Prostate gland (tissue), 2 donors: ENCODE measurements at places on chromosomes 6 and 20. TPM values are rescaled to one million over a fixed set of nuclear protein-coding genes. Genes with fewer than 3 reads are reported as not detected.

CCN2 gene
- 73.1 TPM for total RNA-seq

ASCC3 gene
- 27.6 TPM for total RNA-seq

TMEM244 gene
- not detected for total RNA-seq

DPPA5 gene
- 4.1 TPM for total RNA-seq

PDCD2 gene
- total RNA-seq: 110 TPM

PPP1R10 gene
- 40.0 TPM for total RNA-seq

LPA gene
- 0.85 TPM for total RNA-seq

CCN6 gene
- total RNA-seq: 0.62 TPM

- no peaks in the 10 kb centered on the region for H3K36me3 ChIP-seq
- no peaks in the 10 kb centered on the region for H3K27me3 ChIP-seq
- H3K4me1 ChIP-seq: no peaks in the 10 kb centered on the region
- H3K27ac ChIP-seq: no peak overlapping the region
- no peak for DNase-seq
- H3K4me3 ChIP-seq: no peak overlapping the region
These were observed 86.8 kb downstream of the ARHGAP18 start for GRCh38 chr6:129623008-129623732.

DNA sequence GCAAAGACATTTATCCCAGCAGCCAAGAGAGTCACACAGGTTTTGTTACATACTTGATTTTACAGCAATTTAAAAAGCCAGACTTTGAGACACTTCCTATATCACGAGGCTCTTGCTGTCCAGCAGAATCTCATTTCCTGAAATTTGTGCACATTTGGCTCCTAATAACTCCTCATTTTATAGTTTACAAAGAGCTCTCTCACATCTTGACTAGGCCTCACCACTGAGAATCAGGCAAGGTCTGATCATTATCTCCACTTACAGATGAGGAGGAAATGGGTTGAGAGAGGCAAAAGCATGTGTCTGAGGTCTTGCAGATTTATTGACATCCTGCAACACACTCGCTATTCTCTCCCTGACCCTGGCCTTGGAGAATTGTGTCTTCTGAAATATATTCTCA, 426.8 kb downstream of the MAFB start:
- H3K27ac ChIP-seq: no peak overlapping the region
- H3K4me3 ChIP-seq: no peak overlapping the region
- H3K36me3 ChIP-seq: no peaks in the 10 kb centered on the region
- no peaks in the 10 kb centered on the region for H3K27me3 ChIP-seq
- no peaks in the 10 kb centered on the region for H3K4me1 ChIP-seq

DNA sequence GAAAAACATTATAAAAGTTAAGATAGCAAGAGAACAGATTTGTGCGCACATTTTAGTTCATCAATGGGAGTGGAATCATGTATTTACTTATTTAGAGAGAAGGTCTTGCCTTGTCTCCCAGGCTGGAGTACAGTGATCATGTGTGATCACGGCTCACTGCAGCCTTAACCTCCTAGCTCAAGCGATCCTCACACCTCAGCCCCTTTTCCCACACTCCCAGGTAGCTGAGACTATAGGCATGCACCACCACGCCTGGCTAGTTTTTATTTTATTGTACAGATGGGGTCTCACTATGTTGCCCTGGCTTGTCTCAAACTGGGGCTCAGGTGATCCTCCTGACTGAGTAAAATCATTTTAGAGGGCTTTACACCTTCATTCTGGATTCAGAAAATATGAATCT, 72.3 kb upstream of the ADGRF1 start:
- H3K4me1 ChIP-seq: no peaks in the 10 kb centered on the region
- H3K4me3 ChIP-seq: no peak overlapping the region
- DNase-seq: no peak
- H3K36me3 ChIP-seq: no peaks in the 10 kb centered on the region
- no peak overlapping the region for H3K27ac ChIP-seq
- H3K27me3 ChIP-seq: no peaks in the 10 kb centered on the region

DNA sequence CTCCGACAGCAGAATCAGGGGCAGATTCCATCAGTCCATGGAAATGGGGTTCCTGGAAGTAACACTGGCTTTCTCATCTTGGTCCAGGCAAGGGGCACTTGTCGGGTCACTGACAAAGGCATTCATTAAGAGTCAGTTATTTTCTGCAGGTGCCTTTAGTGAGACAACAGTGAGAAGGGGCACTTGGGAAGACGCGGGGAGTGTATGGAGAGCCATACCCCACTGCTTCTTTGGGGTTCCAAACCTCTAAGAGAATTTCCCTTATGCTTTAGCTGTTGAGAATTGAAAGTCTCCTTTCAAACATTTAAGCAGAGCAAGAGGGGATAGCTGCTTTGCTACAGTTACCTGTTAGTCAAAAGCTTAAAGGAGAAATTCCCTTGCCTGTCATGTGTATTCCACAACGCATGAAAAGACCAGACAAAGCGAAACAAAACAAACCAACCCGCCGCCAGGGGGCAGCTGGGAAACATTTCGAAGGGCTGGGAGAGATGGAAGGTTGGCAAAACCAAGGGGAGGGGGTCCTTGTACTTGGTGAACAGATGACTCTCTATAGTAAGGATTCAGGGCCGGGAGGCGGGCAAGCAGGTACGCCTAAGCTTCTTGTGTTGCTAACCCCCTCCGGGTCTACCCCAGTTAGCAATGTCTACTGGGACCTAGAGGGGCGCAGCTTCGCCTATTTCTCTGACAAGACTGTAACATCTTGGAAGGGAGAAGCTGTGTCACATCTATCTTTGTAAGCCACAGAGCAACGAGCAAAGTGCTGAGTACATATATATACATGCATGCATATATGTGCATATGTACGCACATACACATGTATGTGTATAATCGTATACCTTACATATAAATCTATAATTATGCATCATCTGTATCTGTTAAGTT, 474.9 kb upstream of the AGPAT4 start:
- H3K4me3 ChIP-seq: no peak overlapping the region
- no peaks in the 10 kb centered on the region for H3K4me1 ChIP-seq
- H3K36me3 ChIP-seq: no peaks in the 10 kb centered on the region
- DNase-seq: no peak
- no peaks in the 10 kb centered on the region for H3K27me3 ChIP-seq
- no peak overlapping the region for H3K27ac ChIP-seq

DNA sequence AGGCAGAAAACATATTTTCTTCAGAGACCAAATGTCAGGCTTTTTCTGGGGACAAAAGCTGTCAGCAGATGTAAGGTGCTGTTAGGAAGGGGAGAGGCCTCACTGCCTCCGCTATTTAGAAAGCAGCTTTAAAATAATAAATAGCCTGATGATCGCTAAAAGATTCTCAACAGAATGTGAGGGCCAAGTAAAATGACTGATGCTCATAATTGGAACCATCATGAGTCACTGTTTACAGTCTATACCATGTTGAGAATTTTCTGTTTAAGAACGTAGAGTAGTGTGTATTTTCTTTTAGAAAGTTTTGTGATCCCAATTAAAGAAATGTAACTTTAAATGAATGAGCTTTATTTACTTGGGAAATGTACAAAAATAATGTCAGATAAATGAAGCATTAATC, 220.0 kb downstream of the CLIC5 start:
- H3K36me3 ChIP-seq: no peaks in the 10 kb centered on the region
- H3K4me1 ChIP-seq: no peaks in the 10 kb centered on the region
- H3K4me3 ChIP-seq: no peak overlapping the region
- no peaks in the 10 kb centered on the region for H3K27me3 ChIP-seq
- H3K27ac ChIP-seq: no peak overlapping the region

GRCh38 chr20:555976-556385, 12.4 kb upstream of the CSNK2A1 start:
- no peak overlapping the region for H3K4me3 ChIP-seq
- no peaks in the 10 kb centered on the region for H3K27me3 ChIP-seq
- no peak overlapping the region for H3K27ac ChIP-seq
- no peaks in the 10 kb centered on the region for H3K36me3 ChIP-seq

DNA sequence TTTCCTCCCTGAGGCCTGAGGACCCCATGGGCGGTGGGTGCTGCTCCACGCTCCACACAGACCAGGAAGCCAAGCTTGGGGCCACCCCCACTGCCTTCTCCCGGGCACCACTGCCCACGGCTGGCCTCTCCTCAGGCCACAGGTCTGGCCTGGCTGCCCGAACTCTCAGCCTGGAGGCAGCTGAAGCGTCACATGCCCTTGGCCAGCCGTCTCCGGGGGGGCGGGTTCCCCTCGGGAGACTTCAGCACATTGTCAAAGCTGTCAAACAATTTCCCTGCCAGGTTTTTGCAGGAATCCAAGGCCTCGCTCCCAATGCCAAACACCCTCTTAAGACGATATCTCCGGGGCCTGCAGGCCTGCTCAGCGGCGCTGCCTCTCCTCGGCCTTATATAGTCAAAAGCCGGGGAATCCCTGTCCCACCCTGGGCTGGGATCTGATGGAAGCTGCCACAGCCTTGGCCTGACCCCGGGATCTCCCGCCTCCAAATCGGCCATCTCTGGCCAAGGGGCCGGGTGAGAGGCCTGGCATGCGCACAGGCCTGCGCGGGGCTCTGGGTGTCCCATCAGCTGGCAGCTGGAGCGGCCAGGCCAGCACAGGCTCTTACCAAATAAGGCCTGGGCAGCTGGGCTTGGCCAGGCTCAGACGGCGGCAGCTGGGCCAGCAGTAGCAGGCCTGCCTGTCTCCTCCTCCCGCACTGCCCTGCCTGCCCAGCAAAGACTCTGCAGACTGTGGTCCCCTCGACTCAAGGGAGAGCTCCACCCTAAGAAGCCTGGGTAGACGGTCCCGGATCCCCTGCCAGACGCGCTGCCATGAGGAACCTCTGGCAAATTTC, 49.7 kb downstream of the RBM38 start:
- H3K4me3 ChIP-seq: no peak overlapping the region
- H3K36me3 ChIP-seq: no peaks in the 10 kb centered on the region
- H3K27ac ChIP-seq: peak overlapping the region; percentile 85
- H3K27me3 ChIP-seq: no peaks in the 10 kb centered on the region

GRCh38 chr20:6770786-6771100, 3.3 kb downstream of the BMP2 start:
- H3K4me1 ChIP-seq: no peaks in the 10 kb centered on the region
- no peaks in the 10 kb centered on the region for H3K27me3 ChIP-seq
- H3K4me3 ChIP-seq: peak overlapping the region; percentile 29
- H3K27ac ChIP-seq: no peak overlapping the region

GRCh38 chr6:114055763-114056162, 84.8 kb upstream of the HDAC2 start:
- H3K27me3 ChIP-seq: no peaks in the 10 kb centered on the region
- H3K4me1 ChIP-seq: peaks cover 4% of the 10 kb centered on the region
- no peaks in the 10 kb centered on the region for H3K36me3 ChIP-seq
- no peak overlapping the region for H3K27ac ChIP-seq
- no peak for DNase-seq

DNA sequence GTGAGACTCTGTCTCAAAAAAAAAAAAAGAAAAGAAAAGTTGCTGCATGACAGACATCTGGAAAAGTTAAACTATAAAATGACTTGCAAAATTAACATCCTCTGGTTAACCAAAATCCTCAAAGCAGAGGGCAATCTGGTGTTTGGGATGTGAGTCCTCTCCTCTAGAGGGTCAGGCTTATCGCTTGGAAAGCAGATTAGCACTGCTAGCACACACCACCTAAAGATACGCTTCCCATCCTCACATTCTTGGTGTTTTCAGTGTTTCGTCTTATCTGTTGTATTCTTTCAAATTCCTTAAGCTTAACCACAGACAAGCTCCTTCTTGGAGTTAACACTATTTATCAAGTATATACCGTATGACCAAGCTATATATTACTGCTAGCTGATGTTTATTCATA, 198.0 kb downstream of the SOX4 start:
- no peaks in the 10 kb centered on the region for H3K4me1 ChIP-seq
- H3K36me3 ChIP-seq: no peaks in the 10 kb centered on the region
- no peak overlapping the region for H3K4me3 ChIP-seq

GRCh38 chr6:44311767-44312166, 1.4 kb downstream of the AARS2 start:
- H3K27me3 ChIP-seq: no peaks in the 10 kb centered on the region
- H3K4me1 ChIP-seq: peaks cover 5% of the 10 kb centered on the region
- H3K4me3 ChIP-seq: no peak overlapping the region

GRCh38 chr6:140537834-140538705, 1163.6 kb upstream of the CITED2 start:
- peak overlapping the region; percentile 29 for H3K27ac ChIP-seq
- H3K27me3 ChIP-seq: no peaks in the 10 kb centered on the region
- H3K4me3 ChIP-seq: no peak overlapping the region
- DNase-seq: peak; percentile 31
- no peaks in the 10 kb centered on the region for H3K4me1 ChIP-seq

DNA sequence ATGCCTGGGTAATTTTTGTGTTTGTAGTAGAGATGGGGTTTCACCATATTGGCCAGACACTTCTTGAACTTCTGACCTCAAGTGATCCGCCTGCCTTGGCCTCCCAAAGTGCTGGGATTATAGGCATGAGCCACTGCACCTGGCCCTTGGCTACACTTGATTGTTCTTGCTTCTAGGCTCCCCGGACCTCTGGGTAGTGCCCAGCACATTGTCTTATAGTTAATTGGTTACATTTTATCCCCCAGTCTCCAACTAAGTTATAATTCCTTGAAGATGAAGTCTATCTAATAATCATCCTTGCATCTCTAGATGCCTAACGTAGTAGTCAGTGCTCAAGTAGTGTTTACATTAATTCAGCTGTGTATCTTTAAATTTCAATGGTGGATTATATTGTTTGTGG, 11.8 kb downstream of the SMPDL3A start:
- no peaks in the 10 kb centered on the region for H3K27me3 ChIP-seq
- H3K27ac ChIP-seq: peak overlapping the region; percentile 28
- no peaks in the 10 kb centered on the region for H3K36me3 ChIP-seq
- no peak for DNase-seq

DNA sequence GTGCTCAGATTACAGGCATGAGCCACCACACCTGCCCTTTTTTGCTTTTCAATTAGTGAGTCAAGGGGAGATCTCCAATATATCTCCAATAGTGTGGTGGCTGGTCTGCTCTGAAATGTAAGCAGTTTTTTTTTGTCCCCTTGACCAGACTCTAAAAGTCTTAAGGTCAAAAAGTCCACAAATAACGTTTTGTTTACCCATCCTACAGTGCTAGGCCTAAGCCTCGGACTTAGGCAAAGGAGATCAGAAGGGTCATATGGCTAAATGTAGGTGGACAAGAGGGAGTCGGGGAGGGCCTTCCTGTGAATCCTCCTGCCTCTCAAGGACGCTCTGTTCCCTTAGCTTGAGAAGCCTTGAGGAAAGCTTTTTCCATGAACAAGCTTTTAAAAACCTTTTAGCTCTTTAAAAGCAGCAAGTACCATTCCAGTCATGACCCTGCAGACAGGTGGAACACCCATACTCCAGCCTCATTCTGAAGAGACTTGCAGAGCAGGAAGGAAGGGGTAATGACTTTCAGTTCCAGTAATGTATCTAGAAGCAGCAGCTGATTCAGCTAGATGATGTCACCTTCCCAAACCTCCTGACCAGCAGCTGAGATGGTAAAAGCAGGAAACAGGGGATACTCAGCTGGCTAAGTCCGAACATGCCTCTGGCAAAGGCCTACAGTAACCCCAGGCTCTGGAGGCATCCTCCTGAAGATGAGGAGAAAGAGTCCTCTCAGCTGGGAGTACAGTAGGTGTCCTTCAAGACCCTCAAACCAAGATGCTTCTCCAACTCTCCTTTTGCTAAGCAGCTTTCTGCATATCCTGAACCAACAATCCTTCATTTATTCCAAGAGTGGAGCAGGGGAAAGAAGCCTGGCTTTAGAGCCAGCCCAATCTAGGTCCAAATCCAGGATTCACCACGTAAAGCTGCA, 23.6 kb downstream of the BCL2L1 start:
- H3K27me3 ChIP-seq: no peaks in the 10 kb centered on the region
- H3K4me3 ChIP-seq: no peak overlapping the region
- DNase-seq: peak; percentile 73
- H3K4me1 ChIP-seq: peaks cover 7% of the 10 kb centered on the region
- H3K27ac ChIP-seq: peak overlapping the region; percentile 71
